Activated CD4-positive, alpha-beta memory T cell treated with anti-CD3 and anti-CD28 coated beads, Interleukin-2, amount 10 ng/mL, durations not matched to agents 7 days and 5 days (primary cell): ENCODE measurements at places on chromosomes 2 and 18. TPM values are rescaled to one million over a fixed set of nuclear protein-coding genes. Genes with fewer than 3 reads are reported as not detected.
A peak's percentile ranks its signal among the peaks of the same experiment; 100 is the strongest.

EFEMP1 gene
- not detected for total RNA-seq

ACMSD gene
- not detected for total RNA-seq

SERPINB12 gene
- not detected for total RNA-seq

SLC30A3 gene
- 0.45 TPM for total RNA-seq

DNA sequence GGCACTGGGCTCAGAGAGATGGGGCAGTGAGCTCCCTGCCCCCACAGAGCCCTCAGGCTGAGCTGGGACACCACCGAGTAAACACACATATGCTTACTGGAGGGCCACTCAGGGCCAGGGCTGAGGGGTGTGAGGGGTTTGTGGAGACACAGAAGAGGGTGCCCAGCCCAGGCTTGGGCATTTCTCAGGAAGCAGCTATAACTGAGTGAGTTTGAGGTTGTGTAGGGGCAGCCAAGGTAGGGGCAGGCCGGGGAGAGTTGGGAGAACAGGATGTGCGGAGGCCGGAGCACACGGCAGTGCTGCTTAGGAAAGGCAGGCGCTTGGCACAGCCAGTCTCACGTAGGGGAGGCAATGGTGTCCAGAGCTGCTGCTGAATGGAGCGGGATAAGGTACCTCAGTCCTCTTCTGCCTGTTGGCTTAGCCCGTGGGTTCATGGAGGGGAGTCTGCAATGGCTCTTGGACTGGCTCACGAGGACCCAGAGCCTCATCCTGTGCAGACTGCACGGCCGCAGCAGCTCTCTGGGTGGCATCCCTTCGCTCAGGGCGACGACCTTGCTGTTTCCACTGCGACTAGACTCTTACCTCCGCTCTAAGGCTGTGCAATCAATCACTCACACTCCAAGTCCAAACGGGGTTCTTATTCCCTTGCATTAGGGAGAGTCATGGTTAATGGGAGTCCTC lies 466.1 kb upstream of the HS6ST1 start:
- DNase-seq = peak; percentile 13
- H3K27ac ChIP-seq = no peak overlapping the region
- no peaks in the 10 kb centered on the region for H3K4me1 ChIP-seq
- no peaks in the 10 kb centered on the region for H3K27me3 ChIP-seq
- no peaks in the 10 kb centered on the region for H3K36me3 ChIP-seq

- peaks cover 5% of the 10 kb centered on the region for H3K4me1 ChIP-seq
- no peak for DNase-seq
- no peaks in the 10 kb centered on the region for H3K36me3 ChIP-seq
Observed at GRCh38 chr2:70633508-70633907, 79.9 kb upstream of the TGFA start.

DNA sequence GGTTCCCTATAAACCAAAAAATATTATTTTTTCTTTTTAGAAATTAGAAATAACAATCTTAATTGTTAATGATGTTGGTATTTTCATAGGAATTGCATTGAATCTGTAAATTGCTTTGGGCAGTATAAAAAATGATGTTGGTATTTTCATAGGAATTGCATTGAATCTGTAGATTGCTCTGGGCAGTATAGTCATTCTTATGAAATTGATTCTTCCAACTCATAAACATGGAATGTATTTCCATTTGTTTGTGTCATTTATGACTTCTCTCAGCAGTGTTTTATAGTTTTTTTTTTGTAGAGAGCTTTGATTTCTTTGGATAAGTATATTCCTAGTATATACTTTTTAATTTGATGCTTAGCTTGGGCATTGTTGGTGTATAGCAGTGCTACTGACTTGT lies 82.0 kb upstream of the NT5C1B start:
- H3K4me1 ChIP-seq = no peaks in the 10 kb centered on the region
- H3K36me3 ChIP-seq = no peaks in the 10 kb centered on the region
- no peak overlapping the region for H3K27ac ChIP-seq
- DNase-seq = no peak
- no peak overlapping the region for H3K4me3 ChIP-seq
- no peaks in the 10 kb centered on the region for H3K27me3 ChIP-seq

DNA sequence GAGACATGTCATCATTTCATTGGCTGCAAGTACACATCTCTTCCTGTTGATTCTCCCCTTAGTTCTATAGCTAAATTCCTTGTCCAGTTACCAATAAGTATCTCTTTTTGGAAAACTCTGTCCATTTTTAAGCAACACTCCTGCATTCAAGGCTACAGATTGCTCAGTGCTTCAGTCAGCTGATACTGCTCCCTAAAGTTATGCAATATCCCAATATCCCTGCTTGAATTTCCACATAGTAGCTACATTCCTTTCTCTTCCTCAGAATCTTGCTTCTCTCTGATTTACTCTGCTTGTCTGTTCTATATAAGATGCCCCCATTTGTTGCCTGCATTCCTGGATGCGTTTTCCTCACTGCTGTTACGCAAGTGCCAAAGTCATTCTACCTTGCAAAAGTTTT lies 109.8 kb downstream of the PARD3B start:
- H3K36me3 ChIP-seq = no peaks in the 10 kb centered on the region
- no peak for DNase-seq
- no peak overlapping the region for H3K4me3 ChIP-seq
- H3K27me3 ChIP-seq = no peaks in the 10 kb centered on the region

DNA sequence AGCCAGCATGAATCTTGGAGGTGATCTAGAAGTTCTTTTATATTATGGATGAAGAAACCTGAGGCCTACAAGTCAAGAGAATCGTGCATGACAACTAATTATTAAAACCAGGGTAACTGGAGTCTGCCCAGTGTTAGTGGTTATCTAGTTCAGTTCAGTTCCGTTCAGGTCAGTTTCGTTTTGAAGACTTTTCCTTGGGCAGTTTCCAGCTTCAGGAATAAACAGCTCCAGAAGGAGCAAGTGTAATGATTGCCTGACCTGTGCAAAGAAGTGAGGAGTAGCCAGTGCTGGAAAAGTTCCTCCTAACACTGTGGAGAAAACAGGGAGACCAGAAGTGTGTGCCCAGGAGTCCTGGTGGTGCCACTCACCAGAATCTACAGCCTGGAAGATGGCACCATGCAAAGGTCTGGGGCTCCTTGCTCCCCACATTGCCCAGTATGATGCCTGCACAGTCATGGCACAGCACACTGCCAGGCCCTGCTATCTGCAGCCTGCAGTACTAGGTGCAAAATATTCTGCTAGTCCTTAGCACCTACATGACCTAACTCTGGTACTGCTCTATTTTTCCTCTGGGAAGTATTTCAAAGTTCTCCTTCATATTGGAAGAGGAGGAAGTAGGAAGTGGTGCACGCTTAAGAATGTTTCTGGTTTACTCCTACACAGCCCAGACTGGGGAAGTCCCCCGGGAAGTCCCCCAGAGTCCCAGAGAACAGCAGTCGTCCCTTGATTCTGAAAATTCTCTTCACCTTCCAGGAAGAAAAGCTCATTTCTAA lies 65.8 kb downstream of the SUMO1 start:
- H3K27me3 ChIP-seq = no peaks in the 10 kb centered on the region
- peak overlapping the region; percentile 28 for H3K27ac ChIP-seq
- no peaks in the 10 kb centered on the region for H3K36me3 ChIP-seq
- peaks cover 12% of the 10 kb centered on the region for H3K4me1 ChIP-seq
- no peak overlapping the region for H3K4me3 ChIP-seq
- DNase-seq = peak; percentile 22

GRCh38 chr18:48639772-48640432 lies 101.1 kb downstream of the CTIF start:
- H3K27ac ChIP-seq = no peak overlapping the region
- H3K4me3 ChIP-seq = no peak overlapping the region
- H3K36me3 ChIP-seq = no peaks in the 10 kb centered on the region
- peaks cover 6% of the 10 kb centered on the region for H3K27me3 ChIP-seq
- DNase-seq = no peak

DNA sequence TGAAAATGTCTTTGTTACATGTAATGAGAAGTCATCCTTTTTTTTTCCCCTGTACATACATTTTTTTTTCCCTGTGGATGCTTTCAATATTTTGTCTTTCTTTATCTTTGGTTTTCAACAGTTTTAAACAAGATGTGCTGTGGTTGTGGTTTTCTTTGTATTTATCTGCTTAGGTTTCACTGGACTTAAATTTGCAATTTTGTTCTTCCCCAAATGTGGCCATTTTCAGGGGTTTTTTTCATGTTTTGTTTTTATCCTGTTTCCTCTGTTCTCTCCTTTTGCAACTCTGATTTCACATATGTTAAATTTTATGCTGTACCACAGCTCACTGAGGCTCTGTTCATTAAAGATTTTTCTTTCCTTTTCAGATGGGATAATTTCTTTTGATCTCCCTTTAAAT lies 41.7 kb downstream of the GALNT1 start:
- H3K4me1 ChIP-seq = peaks cover 17% of the 10 kb centered on the region
- H3K4me3 ChIP-seq = no peak overlapping the region
- H3K27me3 ChIP-seq = no peaks in the 10 kb centered on the region
- no peak overlapping the region for H3K27ac ChIP-seq
- H3K36me3 ChIP-seq = peaks cover 21% of the 10 kb centered on the region

DNA sequence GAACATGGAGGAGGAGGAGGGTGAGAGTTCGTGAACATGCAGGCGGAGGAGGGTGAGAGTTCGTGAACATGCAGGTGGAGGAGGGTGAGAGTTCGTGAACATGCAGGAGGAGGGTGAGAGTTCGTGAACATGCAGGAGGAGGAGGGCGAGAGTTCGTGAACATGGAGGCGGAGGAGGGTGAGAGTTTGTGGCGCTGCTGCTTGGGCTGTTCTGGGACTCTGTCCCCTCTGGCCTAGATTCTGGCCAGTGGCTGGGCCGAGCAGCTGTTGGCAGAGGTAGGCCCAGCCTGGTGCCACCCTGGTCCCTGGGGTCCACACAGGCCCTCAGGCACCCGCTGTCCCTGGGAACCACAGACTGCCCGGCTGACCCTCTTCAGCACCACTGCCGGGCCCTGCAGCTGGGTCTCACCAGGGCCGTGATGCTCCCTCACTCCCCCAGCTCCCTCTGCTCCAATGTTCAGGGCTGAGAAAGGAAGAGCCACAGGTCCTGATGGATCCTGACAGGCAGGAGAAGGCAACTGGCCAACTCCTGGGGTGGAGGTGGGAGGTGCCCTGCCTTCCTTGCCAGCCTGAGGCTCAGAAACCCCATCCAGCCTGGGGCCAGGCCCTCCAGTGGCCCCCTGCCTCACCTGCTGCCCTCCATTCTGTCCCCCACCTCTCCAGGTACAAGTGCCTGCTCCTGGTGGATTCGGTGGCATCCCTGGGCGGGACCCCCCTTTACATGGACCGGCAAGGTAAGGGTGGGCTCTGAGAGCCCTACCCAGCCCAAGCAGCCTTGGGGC lies 3.9 kb downstream of the AGXT start:
- H3K27ac ChIP-seq = no peak overlapping the region
- DNase-seq = no peak
- H3K4me3 ChIP-seq = no peak overlapping the region
- H3K4me1 ChIP-seq = no peaks in the 10 kb centered on the region

DNA sequence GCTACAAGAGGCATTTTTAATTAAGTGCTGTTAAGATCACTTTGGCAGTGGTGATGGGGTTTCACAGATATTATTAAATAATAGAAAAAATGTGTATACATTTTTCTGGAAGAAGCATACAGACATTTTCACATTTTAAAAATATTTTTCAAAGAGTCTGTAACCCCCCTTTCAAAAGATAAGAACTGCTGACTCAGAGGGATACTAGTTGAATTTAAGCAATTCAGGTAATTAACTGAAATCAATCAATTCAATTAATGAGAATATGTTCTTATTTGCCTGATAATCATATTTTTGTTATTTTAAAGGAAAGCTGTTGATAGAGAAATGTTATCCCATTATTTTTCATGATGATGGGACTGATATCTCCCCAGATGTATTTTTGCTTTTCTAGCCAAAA lies 41.1 kb downstream of the CPO start:
- H3K4me3 ChIP-seq = no peak overlapping the region
- H3K27me3 ChIP-seq = peaks cover 17% of the 10 kb centered on the region
- no peak for DNase-seq
- H3K36me3 ChIP-seq = no peaks in the 10 kb centered on the region
- no peak overlapping the region for H3K27ac ChIP-seq
- peaks cover 10% of the 10 kb centered on the region for H3K4me1 ChIP-seq

- H3K27ac ChIP-seq = no peak overlapping the region
- no peaks in the 10 kb centered on the region for H3K27me3 ChIP-seq
- peaks cover 3% of the 10 kb centered on the region for H3K4me1 ChIP-seq
- DNase-seq = no peak
- H3K36me3 ChIP-seq = no peaks in the 10 kb centered on the region
- H3K4me3 ChIP-seq = no peak overlapping the region
Observed at GRCh38 chr2:44759823-44760222, 181.7 kb upstream of the SIX3 start.

- peak overlapping the region; percentile 70 for H3K4me3 ChIP-seq
- peak; percentile 48 for DNase-seq
- no peaks in the 10 kb centered on the region for H3K27me3 ChIP-seq
- peaks cover 24% of the 10 kb centered on the region for H3K4me1 ChIP-seq
- peak overlapping the region; percentile 100 for H3K27ac ChIP-seq
Observed at GRCh38 chr18:62505669-62506494, 16.9 kb upstream of the ZCCHC2 start.

- no peaks in the 10 kb centered on the region for H3K27me3 ChIP-seq
- H3K4me3 ChIP-seq = no peak overlapping the region
- no peak for DNase-seq
- H3K27ac ChIP-seq = no peak overlapping the region
Observed at GRCh38 chr2:7023542-7023941, 106.3 kb downstream of the RNF144A start.

GRCh38 chr2:5736050-5736449 lies 43.9 kb downstream of the SOX11 start:
- no peak overlapping the region for H3K4me3 ChIP-seq
- no peaks in the 10 kb centered on the region for H3K27me3 ChIP-seq
- DNase-seq = no peak
- no peaks in the 10 kb centered on the region for H3K4me1 ChIP-seq
- no peak overlapping the region for H3K27ac ChIP-seq

GRCh38 chr18:22591222-22591621 lies 173.5 kb upstream of the CTAGE1 start:
- H3K27ac ChIP-seq = no peak overlapping the region
- DNase-seq = no peak
- H3K36me3 ChIP-seq = no peaks in the 10 kb centered on the region
- no peak overlapping the region for H3K4me3 ChIP-seq
- H3K27me3 ChIP-seq = no peaks in the 10 kb centered on the region

GRCh38 chr2:154554046-154554445 lies 144.4 kb upstream of the KCNJ3 start:
- no peaks in the 10 kb centered on the region for H3K27me3 ChIP-seq
- DNase-seq = no peak
- no peaks in the 10 kb centered on the region for H3K36me3 ChIP-seq
- no peak overlapping the region for H3K4me3 ChIP-seq
- H3K27ac ChIP-seq = no peak overlapping the region

GRCh38 chr2:122739732-122740593 lies 984.5 kb downstream of the TSN start:
- no peak overlapping the region for H3K4me3 ChIP-seq
- H3K27ac ChIP-seq = no peak overlapping the region
- DNase-seq = no peak
- peaks cover 10% of the 10 kb centered on the region for H3K4me1 ChIP-seq
- H3K36me3 ChIP-seq = no peaks in the 10 kb centered on the region
- H3K27me3 ChIP-seq = no peaks in the 10 kb centered on the region

GRCh38 chr2:11319939-11320338 lies 24.5 kb downstream of the ROCK2 start:
- no peak overlapping the region for H3K27ac ChIP-seq
- no peak for DNase-seq
- no peaks in the 10 kb centered on the region for H3K27me3 ChIP-seq
- H3K4me1 ChIP-seq = no peaks in the 10 kb centered on the region
- peaks cover 5% of the 10 kb centered on the region for H3K36me3 ChIP-seq
